Activated T-helper 9 cell treated with anti-CD3 and anti-CD28 coated beads, Interleukin-2, amount 50 U/mL, for 16 hours (primary cell): ENCODE measurements at places on chromosomes 4 and X.

GRCh38 chr4:102546635-102547034 lies 45.5 kb downstream of the NFKB1 start:
- no peak for DNase-seq

GRCh38 chr4:136463941-136464340 lies 1068.4 kb downstream of the PCDH18 start:
- DNase-seq = no peak

- no peak for DNase-seq
Observed at GRCh38 chr4:78616046-78616498, 64.5 kb downstream of the ANXA3 start.

- no peak for DNase-seq
Observed at GRCh38 chr4:87895964-87896621, 63.3 kb downstream of the MEPE start.

DNA sequence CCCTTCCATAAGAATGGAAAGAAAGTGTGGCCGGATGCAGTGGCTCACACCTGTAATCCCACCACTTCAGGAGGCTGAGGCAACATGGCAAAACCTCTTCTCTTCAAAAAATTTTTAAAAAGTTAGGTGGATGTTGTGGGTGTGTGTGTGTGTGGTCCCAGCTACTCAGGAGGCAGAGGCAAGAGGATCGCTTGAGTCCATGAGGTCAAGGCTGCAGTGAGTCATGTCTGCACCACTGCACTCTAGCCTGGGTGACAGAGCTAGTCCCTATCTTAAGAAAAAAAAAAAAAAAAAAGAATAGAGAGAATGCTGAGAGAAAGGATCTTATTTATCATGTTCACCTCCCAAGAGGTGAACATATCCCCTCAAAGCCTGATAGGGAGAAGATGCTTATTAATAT lies 492.1 kb upstream of the SMIM31 start:
- DNase-seq = no peak

GRCh38 chrX:133090236-133090809 lies 6.6 kb downstream of the USP26 start:
- no peak for DNase-seq

DNA sequence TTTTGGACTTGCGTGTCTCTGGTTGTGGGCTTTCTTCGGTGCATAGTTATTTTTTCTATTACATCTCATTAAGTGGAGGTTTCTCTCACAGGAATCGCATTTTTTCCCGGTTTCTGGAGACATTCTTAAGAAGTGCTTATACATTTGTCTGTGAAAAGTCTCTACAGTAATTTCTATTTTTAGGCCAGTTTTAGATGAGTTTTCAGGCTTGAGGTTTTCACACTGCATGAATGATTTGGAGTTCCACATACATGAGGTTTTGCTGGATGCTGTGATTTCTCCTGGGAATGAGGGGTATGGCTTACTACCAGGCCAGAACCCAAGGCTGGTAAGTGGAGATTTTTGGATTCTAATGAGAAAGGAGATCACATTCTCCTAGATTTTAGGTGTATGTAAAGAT lies 422.6 kb upstream of the SLIT2 start:
- DNase-seq = no peak

GRCh38 chr4:74423104-74423503 lies 21.8 kb upstream of the AREG start:
- no peak for DNase-seq

GRCh38 chr4:65391814-65392213 lies 278.5 kb downstream of the EPHA5 start:
- no peak for DNase-seq

GRCh38 chr4:65223601-65224000 lies 446.7 kb downstream of the EPHA5 start:
- no peak for DNase-seq

DNA sequence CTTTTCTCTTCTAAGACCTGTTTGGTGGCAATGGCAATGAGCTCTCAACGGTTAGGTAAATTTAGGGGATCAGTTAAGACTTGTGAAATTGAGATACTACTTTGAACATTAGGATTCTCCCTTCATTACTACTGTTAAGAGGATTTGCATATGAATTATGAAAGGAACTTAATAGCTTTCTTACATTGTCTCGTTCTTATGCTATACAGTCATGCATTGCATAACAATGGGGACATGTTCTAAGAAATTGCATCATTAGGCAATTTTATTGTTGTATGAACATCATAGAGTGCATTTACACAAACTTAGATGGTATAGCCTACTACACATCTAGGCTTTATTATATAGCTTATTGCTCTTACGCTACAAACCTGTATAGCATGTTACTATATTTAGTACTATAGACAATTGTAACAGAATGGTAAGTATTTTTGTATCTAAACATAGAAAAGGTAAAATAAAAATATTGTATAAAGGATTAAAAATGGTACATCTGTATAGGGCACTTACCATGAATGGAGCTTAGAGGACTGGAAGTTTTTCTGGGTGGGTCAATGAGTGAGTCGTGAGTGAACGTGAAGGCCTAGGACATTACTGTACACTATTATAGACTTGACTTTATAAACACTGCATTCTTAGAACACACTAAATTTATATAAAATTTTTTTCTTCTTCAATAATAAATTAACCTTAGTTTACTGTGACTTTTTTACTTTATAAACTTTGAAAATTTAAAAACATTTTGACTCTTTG lies 62.5 kb downstream of the PAQR3 start:
- no peak for DNase-seq

GRCh38 chrX:71143508-71143907 lies 1.1 kb upstream of the NLGN3 start:
- DNase-seq = no peak

- no peak for DNase-seq
Observed at GRCh38 chr4:80475798-80476197, 140.3 kb downstream of the CFAP299 start.

DNA sequence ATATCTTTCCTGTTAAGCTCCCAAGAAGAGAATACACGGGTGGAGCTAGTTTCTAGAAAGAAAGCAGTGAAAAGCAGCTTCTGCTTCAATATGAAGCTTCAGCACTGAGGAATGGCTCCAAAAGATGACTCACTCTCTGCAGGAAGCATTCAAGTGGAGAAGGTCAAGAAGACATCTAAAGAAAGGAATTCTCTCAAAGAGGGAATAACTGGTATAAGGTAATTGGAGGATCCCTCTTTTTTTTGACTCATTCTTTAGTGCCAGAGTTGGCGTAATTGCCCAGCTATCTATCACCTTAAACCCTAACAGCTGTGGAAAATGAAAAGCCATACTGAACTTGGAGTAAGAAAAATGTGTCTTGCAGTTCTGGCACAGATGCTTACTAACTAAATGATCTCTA lies 3.5 kb downstream of the EDA2R start:
- no peak for DNase-seq

DNA sequence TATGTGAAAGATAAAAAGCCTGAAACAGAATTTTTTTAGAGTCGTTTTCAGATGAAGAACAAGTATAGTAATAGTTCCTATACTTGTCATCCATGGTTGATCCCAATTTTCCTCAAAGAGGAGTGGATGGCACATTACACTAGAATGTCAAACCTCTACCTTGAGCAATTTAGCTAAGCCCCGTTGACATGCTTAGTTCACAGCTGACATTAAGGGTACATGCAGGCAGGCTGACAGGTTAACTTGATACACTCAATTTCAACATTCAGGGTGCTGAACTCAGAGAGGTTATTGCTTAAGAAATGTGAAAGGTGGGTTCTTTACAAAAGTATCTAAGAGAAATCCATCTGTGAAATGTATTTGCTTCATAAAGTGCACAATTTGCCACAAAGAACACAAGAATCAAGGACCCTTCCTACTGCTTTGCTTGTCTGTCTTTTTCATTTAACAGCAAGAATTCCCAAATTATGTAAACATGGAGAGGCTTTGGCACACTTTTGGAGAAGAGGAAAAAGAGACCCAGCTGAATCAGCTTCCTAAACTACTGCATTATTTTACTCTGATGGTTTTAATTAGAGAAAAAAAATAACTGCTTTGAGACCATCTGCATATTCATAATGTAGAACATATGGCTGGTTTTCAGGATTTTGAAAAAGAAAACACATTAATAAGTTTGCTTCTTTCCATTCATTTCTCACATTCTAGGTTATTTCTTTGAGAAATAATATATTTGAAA lies 122.5 kb upstream of the DDIT4L start:
- DNase-seq = no peak

DNA sequence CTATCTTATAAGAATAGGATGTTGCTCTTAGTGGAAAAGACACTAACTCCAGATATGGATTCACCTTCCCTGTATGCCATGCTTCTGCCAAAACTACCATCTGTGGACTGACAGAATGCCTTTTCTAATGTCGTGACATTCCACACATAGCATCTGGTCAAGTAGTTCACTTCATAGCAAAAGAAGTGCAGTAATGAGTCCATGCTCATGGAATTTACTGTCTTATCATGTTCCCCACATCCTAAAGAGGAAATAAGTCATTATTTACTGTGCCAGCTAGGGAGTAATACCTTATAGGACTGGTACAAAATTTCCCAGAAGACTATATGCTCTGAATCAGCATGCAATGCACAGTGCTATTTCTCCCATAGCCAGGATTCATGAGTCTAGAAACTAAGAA lies 562.4 kb downstream of the TLL1 start:
- DNase-seq = no peak

DNA sequence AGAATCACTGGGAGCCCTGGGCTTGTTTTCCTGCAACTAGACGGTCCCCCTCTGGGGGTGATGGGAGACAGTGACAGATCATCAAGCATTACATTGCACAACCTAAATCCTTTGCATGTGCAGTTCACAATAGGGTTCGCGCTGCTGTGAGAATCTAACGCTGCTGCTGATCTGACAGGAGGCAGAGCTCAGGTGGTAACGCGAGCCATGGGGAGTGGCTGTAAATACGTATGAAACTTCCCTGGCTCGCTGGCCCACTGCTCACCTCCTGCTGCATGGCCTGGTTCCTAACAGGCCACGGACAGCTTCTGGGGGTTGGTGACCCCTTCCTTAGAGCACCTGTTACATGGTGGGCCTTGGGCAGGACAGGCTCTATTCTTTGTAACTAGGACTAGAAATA lies 10.4 kb downstream of the PAQR3 start:
- DNase-seq = no peak

DNA sequence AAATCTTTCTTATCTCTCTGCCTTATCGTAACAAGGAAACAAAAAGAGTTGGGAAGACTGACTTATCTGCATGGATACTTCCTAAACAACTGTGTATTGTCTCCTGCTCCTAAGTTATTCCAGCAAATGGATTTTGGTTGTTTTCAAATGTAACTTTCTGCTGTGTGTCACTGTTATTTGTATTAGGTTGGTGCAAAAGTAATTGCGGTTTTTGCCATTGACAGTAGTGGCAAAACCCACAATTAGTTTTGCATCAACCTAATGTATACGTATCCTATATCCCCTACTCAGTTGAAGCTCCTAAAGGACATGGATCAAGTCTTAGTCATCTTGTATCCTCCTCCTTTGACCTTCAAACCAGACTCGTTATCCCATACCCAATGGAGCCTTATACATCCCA lies 263.4 kb upstream of the GPR101 start:
- no peak for DNase-seq

- DNase-seq = no peak
Observed at GRCh38 chr4:83118869-83119268, 4.3 kb upstream of the PLAC8 start.

- DNase-seq = no peak
Observed at GRCh38 chrX:42247241-42247640, 323.9 kb upstream of the CASK start.

DNA sequence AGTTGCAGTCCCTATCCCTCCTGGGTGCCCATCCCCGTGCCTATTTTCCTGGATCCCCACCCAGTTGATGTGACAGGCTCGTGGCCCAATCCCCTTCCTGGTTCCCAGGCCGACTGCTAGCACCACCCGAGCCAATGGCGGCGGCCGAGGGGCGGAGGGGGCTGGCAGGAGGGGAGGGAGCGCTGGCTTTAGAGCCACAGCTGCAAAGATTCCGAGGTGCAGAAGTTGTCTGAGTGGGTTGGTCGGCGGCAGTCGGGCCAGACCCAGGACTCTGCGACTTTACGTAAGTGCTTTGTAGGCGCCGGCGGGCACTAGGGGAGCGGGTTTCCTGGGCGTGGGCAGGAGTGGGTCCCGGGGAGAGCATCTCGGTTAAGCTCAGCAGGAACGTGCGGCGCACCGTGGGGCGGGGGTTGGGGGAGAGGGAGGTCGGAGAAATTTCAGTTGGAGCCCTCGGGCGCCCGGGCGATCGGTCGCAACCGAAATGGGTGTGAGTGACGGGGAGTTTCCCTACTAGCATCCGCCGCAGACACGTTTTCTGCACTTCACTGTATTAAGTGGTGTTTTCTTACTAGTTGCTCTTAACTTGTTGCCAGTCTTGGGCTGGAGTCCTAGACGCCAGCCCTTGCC lies at the start of gene PLS3:
Gene PLS3 (plus strand): TSS at position 197 of the 627 bp plus-strand sequence. CDS start 49,077 bp downstream, outside the sequence.
- no peak for DNase-seq

GRCh38 chr4:163701916-163702315 lies 207.4 kb downstream of the TMA16 start:
- no peak for DNase-seq

GRCh38 chrX:130120321-130120731 lies 10.0 kb upstream of the ELF4 start:
- DNase-seq = no peak

DNA sequence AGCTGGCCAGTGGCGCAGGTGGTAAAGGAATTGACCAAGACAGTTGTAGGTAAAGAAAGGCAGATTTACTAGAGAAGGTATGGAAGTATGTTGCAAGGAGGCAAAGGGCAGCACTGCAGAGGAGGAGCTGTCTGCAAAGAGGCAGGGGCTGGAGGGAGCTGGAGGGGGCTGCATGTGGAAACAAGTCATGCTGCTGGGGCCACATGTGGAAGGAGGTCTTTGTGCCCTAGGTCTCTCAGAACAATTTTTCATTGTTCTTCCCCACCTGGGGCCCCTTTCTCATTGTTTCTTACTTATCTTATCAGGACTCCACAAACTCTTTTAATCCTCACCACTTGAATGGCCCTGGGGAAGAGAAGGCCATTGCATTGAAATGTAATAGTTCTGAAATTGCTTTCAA lies 144.8 kb upstream of the PLAC1 start:
- DNase-seq = no peak
